Common myeloid progenitor, CD34-positive (primary cell): ENCODE measurements at places on chromosomes 13 and 19.

DNA sequence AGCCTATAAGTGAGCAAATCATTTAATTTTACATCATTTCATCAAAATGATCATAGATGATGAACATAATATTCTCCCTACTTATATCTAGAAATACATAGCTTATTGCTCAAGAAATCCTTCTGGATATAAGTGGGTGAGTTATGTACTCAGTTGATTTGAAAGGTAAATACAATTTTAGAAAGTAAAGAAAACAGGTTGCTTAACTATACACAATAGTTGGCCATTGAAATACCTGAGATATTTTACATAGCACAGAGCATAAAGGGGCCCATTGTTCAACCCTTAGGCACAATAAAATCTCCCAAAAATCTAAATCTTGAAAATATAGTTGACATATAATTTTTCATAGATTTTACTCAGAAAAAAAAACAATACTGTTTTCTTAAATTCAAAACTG is 782.0 kb upstream of the KLHL1 start:
- no peak for DNase-seq

GRCh38 chr19:10450853-10451609 is 30.7 kb downstream of the PDE4A start:
- no peak for DNase-seq

- no peak for DNase-seq
These were observed 96.9 kb downstream of the NBEA start for GRCh38 chr13:35039012-35039411.

DNA sequence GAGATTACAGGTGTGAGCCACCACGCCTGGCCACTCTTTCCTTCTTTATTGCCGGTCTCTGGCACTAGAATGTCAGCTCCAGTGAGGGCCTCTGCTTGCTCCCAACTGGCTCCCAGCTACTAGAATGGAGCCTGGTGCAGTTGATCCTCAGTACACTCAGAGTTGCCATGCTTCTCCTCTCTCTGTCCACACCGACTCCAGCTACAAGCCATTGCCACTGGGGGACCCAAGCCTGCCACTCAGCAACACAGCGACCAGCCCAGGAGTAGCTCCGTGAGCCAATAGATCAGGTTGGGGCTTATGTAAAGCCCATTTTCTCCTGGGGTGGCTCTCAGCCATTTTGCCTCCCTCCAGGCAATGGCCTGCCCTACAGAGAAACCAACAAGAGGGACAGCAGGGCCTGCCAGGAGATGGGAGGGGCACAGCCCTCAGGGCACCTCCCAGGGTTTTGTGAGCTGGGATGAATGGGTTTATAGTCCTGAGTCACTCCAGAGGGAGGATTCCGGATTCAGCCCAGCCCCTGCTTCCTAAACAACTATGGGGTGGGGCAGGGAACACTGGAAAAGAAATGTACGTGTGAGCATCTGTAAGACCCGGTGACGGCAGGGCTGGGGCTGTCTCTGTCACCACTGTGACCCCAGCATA is 36.5 kb downstream of the OPA3 start:
- no peak for DNase-seq

DNA sequence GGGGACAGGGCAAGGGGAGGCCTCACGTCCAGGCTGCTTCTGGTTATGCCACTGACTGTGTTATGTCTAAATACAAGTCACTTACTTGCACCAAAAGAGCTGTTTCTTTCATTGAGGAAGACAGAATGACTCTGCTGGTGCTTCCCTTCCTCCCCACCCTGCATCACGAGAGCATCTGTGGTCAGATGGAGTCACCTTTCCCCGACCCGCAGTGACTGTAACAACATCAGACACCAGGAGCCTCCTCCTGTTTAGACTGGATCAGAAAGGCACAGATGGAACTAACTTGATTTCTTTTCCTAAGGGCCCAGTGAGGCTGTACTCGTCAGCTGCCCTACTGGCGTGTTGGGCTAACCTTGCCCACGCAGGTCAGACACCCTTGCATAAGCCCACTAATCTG is 90.3 kb upstream of the ZNF536 start:
- DNase-seq: no peak

GRCh38 chr13:50322006-50322405 is 306.8 kb downstream of the KCNRG start:
- no peak for DNase-seq

DNA sequence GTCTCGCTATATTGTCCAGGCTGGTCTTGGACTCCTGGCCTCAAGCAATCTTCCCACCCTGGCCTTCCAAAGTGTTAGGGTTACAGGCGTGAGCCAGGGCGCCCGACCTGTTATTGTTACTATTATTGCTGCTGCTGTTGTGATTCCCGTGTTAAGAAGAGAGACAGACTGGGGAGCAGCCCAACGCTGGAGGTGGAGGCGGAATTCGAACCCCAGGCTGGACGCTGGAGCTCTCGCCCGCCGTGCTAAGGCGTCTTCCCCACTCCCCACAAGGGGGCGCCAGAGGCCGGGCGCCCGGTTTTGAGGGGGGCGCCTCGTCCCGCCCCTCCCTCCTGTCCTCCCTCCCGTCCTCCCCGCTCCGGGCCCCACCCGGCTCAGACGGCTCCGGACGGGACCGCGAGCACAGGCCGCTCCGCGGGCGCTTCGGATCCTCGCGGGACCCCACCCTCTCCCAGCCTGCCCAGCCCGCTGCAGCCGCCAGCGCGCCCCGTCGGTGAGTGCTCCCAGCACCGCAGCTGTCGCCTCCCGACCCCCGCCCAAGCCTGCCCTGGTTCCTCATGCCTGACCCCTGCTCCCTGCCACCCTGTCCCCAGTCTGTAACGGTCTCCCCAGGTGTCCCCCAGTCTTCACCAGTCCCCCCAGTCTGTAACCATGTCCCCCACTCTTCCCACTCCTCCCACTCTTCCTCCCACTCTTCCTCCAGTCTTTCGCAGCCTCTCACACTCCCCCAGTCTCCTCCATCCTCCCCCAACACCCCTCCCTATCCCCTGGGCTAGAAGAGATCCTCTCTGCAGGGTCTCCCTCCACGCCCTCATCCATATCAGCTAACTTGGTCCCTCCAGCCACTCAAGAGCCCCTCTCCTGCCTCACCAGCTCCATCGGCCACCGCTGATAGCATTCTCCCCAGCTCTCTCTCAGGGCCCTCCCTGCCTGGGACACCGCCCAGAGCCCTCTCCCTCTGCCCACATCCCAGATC is at the start of gene EHD2:
EHD2 (plus strand) TSS at position 377 of the 976 bp plus-strand sequence. CDS start 3,191 bp downstream, outside the sequence.
- peak; percentile 58 for DNase-seq

GRCh38 chr19:45355910-45356309 is 14.5 kb downstream of the ERCC2 start:
- DNase-seq: no peak

GRCh38 chr13:26872525-26873385 is 112.2 kb upstream of the GPR12 start:
- DNase-seq: peak; percentile 67

- no peak for DNase-seq
These were observed 5.1 kb downstream of the FTL start for GRCh38 chr19:48970139-48970766.

DNA sequence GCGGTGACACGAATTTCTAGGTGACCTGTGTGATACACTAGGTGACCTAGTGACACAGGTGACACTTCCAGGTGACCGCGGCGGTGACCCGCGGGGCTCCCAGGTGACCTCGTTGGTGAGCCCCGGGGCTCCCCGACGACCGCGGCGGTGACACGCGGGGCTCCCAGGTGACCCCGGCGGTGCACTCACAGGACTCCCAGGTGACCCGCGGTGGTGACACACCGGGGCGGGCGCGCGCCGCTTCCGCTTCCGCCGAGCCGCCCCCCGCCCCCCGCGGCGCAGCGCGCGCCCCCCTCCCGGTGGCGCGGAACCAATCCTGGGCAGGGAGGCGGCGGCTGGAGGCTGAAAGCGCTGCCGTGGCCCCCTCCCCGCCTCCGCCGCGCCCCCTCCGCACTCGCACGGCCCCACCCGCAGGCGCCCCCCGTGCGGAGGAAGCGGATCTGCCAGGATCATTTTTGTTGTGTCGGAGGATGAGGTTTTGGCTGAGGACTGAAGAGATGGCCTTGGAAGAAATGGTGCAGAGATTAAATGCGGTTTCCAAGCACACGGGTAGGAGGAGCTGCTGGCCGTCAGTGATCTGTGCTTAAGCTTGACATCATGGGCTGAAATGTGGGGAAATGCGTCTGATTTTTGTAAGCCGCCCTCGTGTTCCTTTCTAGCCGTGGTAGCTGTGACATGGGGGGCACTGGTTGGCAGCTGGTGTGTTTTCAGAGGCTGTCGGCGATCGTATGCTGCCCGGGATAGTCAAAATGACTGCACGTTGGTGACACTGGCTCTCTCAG is at the start of gene MCF2L:
MCF2L (plus strand) TSS at position 305 of the 782 bp plus-strand sequence; CDS start at position 471, 166 bp downstream.
- DNase-seq: peak; percentile 84

DNA sequence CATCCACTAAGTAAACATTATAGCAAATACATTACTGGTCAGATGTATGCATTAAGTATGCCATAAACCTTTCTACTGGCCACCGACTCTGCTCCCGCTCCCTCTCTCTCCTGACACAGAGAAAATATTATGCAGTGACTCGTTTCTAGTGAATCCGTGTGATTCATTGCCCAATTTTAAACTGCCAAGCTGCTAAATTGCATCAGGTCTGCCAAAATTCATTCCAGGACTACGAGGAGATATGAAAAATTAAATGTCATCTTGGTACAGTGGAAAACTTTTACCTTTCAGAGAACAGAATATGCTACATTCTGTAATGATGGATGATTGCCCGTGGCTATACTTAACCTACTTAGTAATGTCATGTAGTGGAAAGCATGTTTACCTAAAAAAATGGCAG is 368.8 kb upstream of the TSHZ3 start:
- no peak for DNase-seq

- no peak for DNase-seq
These were observed 84.3 kb downstream of the NUFIP1 start for GRCh38 chr13:44904967-44905366.

GRCh38 chr13:94121686-94122085 is 357.8 kb downstream of the DCT start:
- DNase-seq: no peak

DNA sequence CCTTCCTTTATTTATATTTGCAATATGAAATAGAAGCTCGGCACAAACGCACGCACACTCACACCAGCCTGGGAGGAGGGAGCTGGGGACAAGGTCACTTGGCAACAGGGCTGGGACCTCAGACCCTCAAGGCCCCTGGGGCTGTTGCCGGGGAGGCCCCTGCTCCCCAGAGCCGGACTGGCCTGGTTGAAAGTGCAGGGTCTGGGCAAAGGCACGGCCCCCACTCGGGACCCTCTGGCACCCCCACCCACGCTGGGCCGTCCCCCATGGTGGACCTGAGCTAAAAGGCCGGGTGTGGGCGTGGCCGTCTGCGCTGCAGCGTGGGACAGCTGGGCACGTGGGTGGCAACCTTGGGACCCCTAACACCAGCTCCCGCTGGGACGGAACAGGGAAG is 1.2 kb upstream of the TMEM86B start:
- no peak for DNase-seq

- no peak for DNase-seq
These were observed 106.1 kb upstream of the DOCK9 start for GRCh38 chr13:99083981-99084380.

GRCh38 chr13:22175815-22176214 is 504.9 kb downstream of the FGF9 start:
- no peak for DNase-seq

DNA sequence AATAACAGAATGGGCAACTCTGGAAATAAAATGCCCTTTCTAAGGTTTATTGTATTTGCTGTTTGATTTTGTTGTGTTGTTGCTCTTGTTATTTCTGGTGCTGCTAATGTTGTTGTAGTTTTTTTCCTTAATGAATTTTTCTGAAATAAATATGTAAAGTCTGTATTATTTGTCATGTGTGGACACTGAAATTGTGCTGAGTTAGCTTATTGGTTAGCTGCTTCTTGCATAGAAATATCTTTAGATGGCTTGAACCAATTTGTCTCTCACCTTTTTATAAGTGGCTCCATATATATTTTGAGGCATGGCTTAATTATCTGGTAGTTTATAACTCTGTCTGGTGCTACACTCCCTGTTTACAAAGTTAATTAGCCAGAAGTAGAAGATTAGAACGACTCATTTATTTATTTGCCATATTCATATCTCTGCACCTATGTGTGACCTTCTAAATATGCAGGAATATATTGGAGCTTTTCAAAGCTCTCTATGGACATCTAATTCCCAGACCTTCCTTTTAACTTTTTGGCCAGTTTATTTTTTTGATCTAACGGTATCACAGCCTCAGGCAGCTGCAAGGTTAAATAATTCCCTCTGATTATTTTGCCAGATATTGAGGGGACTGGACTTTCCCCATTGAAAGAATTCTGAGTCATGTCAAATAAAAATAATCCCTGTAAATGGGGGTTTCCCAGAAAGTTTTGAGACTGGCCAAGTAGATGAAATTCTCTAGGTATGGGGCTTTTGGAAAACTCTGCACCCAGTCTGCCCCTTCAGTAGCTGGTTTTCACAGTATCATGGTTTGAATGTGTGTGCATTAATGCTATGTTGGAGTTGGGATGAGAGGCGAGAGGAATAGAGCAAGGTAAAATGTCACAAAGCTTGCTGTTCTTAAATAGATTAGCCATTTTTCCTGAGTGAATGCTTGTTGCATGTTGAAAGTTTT is 1331.7 kb upstream of the MIR17HG start:
- no peak for DNase-seq

DNA sequence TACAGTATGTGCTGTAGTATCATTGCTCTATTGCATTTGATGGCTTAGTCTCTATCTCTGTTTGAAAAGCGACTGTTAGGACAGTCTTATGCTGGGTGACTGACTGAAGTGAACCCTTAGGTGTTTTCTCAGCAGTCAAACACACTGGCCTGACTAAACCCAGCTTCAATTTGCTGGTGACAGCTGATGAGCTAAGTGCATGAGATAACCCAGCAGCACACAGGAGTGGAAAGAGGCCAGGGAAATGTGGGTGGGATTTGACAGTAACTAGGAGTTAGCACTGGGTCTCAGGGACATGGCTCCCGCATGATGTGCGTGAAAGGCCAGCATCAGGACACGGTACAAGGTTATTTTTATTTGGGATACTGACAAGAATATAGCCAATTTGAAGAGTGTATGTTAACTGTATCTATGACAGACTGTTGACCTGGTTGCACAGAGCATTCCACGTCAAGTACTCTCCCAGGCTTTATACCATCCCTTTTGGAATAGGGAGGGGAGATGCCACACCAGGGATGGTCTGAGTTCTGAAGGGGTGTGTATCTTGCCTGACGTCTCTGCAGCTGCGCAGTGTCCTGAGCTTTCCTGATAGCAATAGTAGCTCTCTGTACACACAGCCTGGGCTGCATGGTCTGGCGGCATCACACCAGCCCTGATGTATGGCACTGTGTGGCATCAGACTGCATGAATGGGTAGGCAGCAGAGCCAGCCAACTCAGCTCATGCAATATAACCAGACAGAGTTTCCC is 144.8 kb downstream of the FLT1 start:
- DNase-seq: no peak
